ENCODE measurements at places on chromosomes 16 and 17. TPM values are rescaled to one million over a fixed set of nuclear protein-coding genes. Genes with fewer than 3 reads are reported as not detected.

MSL1 gene
- total RNA-seq: 91.3 TPM

PHF12 gene
- 69.4 TPM for total RNA-seq

ADAD2 gene
- 0.42 TPM for total RNA-seq

KRT33A gene
- total RNA-seq: not detected

NPIPB13 gene
- total RNA-seq: 48.8 TPM

CDRT15L2 gene
- total RNA-seq: not detected

SRL gene
- 10.1 TPM for total RNA-seq

C17orf67 gene
- total RNA-seq: 3.2 TPM

ZNF624 gene
- total RNA-seq: 8.7 TPM

ST6GALNAC1 gene
- total RNA-seq: 11.3 TPM

ZSCAN10 gene
- not detected for total RNA-seq

LPO gene
- not detected for total RNA-seq

ABCA10 gene
- total RNA-seq: 9.8 TPM

TSNAXIP1 gene
- total RNA-seq: 2.5 TPM

CTRB1 gene
- not detected for total RNA-seq

SLC12A3 gene
- total RNA-seq: not detected

KRT33B gene
- total RNA-seq: not detected

KCNJ18 gene
- total RNA-seq: not detected

CYGB gene
- total RNA-seq: 24.6 TPM

Measured in ureter (tissue), 1 donor.